ENCODE measurements at places on chromosomes 2 and 18.

DNA sequence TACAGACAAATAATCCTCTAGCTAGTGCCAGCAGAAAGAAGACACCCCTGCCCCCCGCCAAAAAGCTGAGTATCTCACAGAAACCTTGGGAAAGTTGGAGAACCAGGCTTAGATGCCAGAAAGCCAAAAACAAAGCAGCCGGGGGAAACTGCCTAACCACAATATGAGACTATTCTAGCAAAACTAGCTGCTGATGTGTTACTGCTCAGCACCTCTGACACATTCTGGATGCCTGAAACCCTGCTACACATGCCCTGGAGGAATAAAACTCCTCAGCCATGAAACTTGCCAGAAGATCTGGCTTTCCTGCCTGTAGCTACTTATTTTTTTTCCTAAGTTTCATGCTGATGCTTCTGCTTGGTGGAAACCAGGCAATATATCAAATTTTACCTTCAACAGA is 122.7 kb upstream of the GCFC2 start:
- DNase-seq: no peak

- DNase-seq: no peak
These were observed 34.7 kb downstream of the AGPS start for GRCh38 chr2:177427316-177427715.

DNA sequence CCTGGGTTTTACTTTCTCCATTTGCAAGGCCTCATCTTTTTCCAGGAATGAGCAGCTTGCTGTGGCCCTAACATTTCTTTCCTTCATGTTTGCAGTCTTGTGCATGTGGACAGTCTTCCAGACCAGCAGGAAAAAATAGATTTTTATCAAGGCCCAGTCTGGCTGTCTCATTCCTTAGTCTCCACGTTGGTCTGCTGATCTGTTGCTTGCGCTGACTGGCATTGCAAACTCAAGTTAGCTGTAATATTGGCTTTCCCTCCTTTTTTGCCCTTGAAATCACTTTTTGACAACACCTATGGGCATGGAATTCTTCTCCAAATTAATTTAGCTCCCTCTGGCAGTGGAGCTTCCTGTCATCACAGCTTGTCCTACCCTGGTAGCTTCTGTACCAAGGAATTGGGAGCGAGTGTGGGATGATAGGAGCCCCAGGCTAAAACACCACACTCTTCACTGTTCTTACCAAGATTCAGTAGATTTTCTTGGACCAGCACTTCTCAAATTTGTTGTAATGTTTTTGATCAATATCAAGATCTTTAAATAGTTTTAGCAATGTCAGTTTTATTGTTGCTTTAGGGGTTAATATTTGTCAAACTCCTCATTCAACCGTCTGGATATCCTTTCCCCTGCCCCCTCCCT is 48.2 kb downstream of the DIS3L2 start:
- no peak for DNase-seq

- DNase-seq: no peak
These were observed 23.6 kb downstream of the ALPK2 start for GRCh38 chr18:58605027-58606020.

- DNase-seq: no peak
These were observed 938.5 kb upstream of the SOX11 start for GRCh38 chr2:4753721-4754120.

- no peak for DNase-seq
These were observed 337.1 kb downstream of the NRXN1 start for GRCh38 chr2:50694798-50695197.

DNA sequence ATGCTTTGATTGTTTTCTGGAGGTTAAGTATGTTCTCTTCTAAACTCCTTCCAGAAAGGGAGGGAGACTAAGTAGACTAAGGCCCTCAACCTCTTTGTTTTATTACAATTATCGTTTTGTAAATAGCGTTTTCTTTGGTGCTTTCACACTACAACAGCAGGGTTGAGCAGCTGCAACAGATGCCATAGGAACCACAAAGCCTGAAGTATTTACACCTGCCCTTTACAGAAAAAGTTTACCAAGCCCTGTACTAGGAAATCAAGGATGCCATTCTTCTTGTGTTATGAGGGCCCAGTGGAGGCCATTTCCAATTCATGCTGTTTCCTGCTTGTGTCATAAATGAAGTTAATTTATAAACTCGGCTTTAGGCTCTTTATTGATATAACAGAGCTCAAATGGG is 914.8 kb downstream of the DCDC2C start:
- DNase-seq: no peak

DNA sequence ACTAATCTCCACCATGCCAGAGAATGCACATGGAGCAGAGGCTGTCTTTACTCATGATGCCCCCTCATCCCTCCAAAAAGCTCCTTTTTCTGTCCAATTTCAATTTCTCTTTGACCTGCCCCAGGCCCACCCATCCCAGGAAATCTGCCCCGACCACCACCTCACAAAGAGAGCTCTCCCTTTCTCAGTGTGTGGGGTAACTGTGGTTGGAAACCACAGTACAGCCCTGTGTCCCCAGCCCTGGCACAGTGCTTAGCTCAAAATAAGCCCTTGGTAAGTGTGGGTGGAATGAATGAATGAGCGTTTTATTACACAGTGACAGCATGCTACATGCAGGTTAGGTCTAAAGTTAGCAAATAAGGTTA is 43.7 kb upstream of the CAB39 start:
- no peak for DNase-seq

GRCh38 chr2:189115126-189115525 is 64.4 kb downstream of the COL5A2 start:
- no peak for DNase-seq

DNA sequence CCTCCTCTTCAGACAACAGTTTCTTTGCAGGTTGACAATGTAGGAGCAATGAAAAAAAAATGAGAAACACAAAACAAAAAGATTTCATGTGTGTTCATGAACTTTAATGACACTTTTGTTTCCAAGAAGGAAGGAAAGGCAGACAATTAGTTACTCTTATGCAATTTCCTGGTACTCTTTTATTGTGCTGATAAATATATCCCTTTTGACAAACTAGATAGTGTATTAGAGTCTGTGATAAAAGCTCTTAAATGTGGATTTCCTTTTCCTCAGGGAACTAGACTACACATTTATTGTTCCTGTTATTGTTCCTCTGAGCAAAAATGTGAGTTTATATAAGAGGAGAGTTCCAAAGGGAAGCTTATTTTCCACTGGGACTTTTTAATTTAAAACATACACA is 188.7 kb upstream of the NRXN1 start:
- no peak for DNase-seq

- no peak for DNase-seq
These were observed 23.6 kb upstream of the ZNF512 start for GRCh38 chr2:27559228-27559627.

GRCh38 chr18:12597760-12598159 is 60.1 kb downstream of the SPIRE1 start:
- DNase-seq: no peak

GRCh38 chr2:38037325-38037724 is 38.6 kb downstream of the CYP1B1 start:
- no peak for DNase-seq

DNA sequence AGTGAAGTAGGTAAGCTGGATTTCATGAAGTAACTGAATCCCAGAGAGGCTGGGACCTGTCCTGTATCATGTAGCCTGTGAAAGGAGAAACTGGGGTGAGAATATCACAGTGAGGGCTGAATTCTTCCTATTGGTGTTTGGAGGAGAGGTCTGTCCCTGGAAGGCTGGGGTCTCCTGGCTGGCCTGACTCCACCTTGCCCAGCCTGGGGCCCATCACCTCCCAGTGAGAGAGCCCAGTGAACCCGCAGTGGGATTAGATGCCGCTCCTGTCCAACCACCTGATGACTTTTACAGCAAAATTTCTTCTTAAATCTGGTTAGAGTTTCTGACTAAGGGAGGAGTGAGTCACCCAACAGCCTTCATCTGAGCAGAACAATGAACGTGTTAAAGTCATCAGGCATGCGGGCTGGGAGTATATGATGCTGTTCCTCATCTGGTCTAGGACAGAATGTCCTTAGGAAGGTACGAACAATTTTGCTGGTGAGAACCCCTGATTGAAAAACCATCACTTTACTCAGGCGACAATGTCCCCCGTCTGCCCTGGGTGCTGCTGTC is 152.9 kb downstream of the LPIN1 start:
- DNase-seq: no peak

DNA sequence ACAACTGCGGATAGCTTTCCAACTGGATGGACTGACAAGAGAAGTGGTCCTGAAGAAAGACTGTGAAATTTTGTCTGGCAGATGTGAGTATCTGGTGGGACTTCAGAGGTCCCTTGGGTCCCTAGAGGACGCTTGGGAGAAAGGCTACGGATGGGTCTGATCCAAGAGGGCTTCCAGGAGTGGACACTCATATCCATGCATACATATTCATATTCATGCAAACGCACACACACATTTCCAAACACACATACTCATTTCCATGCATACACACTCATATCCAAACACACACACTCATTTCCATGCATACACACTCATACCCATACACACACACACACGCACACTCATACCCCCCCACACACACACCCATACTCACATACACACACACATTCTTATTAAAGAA is 200.2 kb upstream of the DDX18 start:
- no peak for DNase-seq

DNA sequence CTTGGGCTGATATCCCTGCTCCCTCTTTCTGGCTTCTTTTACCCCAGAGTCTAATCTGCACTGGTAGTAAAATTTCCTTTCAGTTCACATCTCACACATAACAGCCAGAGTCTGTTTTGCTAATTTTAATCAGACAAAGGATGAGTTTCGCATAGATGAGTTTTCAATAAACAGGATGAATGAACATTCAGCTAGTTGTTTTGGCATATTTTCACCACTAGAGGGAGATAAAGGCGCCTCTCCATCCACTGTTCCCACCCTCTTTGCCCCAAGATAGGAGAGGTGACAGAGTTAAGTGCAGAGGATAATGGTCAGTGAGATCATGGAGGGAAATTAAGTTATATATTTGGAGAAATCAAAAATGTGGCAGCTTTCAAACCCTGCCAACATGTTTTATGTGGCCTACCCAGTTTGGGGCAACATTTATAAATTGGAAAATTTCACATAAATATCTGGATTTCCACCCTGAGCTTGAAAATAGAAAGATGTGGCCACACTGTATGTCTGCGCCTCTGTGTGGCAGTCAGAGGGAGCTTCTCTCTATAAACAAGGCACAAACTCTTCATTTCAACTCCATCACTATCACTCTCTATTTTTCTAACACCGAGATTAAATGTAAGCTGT is 48.5 kb upstream of the DTNA start:
- peak; percentile 26 for DNase-seq

- DNase-seq: no peak
These were observed 28.6 kb downstream of the SIGLEC15 start for GRCh38 chr18:45854036-45854586.

- no peak for DNase-seq
These were observed 627 bp downstream of the WDCP start for GRCh38 chr2:24046599-24046929.

DNA sequence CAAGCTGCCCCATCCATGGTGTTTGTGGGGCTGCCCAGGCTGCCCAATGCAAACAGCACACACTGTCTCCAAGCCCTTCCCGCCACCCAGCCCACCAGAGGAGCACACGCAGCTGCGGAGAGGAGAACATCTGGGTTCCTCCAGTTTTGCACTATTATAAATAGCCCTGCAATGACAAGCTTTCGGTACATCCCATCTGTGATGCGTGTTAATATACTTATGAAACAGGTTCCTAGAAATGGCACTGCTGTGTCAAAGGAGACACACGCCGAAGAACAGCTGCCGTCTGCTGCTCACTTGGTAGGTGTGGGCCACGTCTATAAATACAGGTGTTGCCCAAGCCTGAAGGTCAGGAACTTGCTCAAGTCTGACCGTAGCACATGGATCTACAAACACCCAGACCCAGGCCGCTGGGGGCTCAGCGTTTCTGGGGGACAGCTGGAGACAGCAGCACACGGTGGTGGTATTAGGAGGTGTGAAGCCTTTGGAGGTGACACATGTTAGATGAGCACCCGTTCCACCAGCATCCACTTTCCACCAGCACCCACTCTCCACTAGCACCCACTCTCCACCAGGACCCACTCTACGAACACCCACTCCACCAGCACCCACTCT is 34.3 kb downstream of the PXDN start:
- DNase-seq: no peak

- DNase-seq: no peak
These were observed 102.8 kb upstream of the COPS8 start for GRCh38 chr2:236982693-236983455.

- DNase-seq: peak; percentile 71
These were observed 12.7 kb downstream of the RMC1 start for GRCh38 chr18:23515911-23516546.

GRCh38 chr18:55149994-55150393 is 190.7 kb upstream of the CCDC68 start:
- no peak for DNase-seq

DNA sequence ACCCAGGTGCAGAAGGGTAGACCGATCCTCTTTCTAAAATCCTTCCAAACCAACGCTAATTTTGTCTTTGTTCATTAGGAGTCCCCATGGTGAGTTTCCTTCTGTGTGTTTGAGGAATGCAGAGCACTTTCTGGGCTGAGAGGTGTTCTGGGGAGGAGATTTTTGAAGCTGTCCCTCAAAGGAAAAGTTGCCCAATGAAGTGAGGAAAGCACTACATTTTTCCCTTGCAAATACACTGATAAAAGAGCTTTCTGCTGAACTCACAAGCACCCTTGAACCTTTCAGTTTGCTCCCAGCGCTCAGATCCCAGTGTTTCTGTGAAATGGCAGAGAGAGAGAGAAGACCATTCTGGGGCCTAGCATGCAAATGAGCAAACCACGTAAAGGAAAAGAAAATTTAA is 299.6 kb upstream of the FANCL start:
- DNase-seq: no peak

GRCh38 chr2:1402064-1402463 is 11.2 kb upstream of the TPO start:
- DNase-seq: no peak

DNA sequence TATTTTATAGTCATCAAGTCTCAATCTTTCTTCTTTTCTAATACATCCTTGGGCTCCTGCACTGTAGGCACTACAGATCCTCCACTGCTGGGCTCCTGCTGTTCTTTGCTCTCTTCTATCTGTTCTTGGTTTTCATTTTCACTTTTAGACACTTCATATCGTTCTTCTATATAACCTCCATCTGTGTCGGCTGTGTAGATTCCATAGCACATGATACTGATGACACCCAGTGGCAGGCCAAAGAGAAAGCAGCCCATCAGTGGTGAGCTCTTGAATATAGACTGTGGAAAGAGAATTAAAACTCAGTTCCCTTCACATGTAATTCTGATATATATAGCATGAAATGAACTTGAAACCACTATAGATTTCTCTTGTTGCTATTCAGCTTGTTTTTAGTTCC is 38.0 kb downstream of the TMX3 start:
- no peak for DNase-seq

DNA sequence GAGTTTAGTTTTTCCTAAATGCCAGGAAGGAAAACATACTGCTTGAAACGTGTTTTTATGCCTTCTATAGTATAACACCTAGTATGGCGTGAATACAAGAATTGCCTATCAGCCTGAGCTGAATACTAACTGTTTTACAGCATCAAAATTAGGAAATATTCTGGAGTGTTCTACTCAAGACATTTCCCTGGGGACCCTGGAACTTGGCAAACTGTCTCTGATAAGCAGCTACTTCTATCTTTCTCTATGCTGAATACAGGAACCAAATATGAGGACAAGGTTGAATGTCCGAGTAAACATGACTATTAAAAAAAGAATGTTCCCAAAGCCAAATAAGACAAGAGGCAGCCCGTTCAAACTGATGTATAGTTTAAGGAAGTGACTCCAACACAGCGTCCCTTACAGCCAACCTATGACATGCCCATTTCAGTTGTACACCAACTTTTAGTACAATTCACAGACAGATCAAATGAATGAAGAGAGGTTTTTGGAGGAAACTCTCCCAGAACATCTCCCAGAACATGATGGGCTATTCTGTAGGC is 951.3 kb upstream of the ACVR2A start:
- DNase-seq: no peak
